ENCODE measurements at places on chromosomes 5 and 9. TPM values are rescaled to one million over a fixed set of nuclear protein-coding genes. Genes with fewer than 3 reads are reported as not detected.

GRCh38 chr9:96523374-96523773, 73.4 kb downstream of the HABP4 start:
- no peak for DNase-seq

DNA sequence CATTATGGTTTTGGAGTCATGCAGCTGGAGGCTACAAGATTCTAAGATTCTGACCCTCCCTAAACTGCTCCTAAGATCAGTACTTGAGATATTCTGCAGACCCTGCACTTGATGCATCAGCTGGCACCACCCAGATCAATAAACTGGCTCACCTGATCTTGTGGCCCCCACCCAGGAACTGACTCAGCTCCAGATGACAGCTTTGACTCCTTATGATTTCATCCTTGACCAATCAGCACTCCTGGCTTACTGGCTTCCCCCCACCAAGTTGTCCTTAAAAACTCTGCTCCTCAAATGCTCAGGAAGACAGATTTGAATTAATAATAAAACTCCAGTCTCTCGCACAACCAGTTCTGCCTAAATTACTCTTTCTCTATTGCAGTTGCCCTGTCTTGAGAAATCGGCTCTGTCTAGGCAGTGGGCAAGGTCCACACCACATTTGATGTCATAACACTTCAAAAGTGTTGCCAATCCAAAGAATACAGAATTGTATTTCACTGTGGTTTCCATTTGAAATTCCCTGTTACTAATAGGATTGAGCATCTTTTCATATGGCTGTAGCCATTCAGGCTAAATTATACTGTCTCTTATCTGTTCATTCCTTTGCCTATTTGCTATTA, 14.8 kb upstream of the SLC30A5 start:
- peak; percentile 3 for DNase-seq

DNA sequence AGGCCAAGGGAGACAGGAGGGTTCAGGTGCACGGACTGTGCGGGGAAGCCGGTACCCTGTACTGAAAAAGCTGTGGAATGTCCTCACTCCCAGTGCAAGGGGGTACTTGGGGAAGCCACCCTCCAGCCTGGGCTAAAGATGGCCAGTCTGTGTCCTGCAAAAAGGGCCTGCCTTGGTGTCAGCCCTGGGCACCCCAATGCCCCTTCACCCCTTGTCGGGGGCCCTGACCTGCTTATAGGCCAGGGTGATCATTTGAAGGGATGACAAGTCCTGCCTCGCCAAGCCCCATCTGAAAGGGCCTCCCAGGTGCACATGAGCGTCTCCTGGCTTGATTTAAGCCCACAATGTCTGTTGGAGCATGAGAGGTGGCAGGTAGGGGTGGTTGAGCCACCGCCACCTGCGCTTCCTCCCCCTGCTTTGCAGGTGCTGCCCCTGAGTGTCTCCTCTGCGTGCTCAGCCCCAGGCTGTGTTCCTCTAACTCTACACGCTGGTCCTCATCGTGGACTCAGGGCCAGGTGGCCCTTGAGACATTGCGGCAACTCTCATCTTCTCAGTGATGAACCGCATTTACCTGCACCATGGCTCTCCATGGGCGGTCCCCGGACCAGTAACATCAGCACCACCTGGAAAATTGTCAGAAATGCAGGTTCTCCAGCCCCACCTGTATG, 97.0 kb downstream of the ANKRD33B start:
- DNase-seq, result no peak

GRCh38 chr9:77177894-77178794, 810 bp downstream of the VPS13A start:
- peak; percentile 28 for DNase-seq

PRLR gene
- 3.5 TPM for total RNA-seq

- DNase-seq, result no peak
Measured at GRCh38 chr9:109036744-109037680, 23.7 kb upstream of the CTNNAL1 start.

- no peak for DNase-seq
Measured at GRCh38 chr5:45277860-45278259, 418.3 kb downstream of the HCN1 start.

DNA sequence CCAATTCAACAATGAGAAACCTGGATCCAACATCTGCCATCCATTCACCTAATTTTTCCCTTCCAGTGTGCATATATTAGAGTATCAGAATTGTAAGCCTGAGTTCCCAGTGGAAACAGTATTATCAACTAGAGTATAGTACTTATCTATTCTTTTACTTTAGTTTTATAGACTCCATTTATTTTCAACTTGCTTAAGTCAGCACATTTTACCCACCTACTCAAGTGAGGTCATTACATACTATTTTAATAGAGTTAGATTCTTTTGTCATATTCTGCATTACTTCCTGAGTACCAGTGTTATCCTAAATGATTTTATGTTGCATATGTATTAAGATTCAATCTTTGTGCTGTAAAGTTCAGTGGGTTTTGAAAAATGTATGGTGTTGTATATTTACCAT, 1393.3 kb downstream of the MAT2B start:
- DNase-seq, result no peak

All from MG63 (cell line).